ENCODE measurements at places on chromosomes 3 and 15.

- no peak for DNase-seq
Observed at GRCh38 chr15:80958818-80959495, 30.7 kb downstream of the MESD start.

DNA sequence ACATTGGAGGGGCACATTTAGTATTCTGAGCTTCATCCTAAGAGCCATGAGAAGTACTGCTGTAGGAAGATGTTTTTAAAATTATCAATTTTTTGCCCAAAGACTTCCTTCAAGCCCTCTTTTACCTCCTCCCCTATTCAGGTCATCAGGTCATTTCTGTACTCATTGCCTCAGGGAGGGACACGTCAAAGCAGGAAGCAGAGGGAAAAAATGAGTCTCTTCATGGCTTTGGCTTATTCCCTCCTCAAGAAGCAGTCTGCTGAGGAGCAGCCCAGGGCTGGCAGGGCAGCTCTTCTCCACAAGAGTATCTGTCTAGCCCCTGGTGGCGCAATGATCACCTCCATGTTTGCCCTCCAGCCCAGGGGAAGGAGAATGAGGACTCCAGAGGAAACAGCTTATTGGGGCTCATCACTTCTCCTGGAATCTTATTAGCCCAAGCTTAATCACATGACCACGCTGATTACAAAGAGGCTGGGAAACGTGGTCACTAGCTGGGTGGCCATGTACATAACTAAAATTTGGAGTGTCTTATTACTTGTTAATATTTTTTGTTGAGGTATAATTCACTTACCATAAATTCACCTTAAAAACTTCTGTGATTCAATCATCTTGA lies 44.2 kb upstream of the GATA2 start:
- no peak for DNase-seq

- no peak for DNase-seq
Observed at GRCh38 chr15:74320352-74321247, 46.8 kb downstream of the CYP11A1 start.

GRCh38 chr3:39433642-39434041 lies 27.1 kb downstream of the RPSA start:
- no peak for DNase-seq

DNA sequence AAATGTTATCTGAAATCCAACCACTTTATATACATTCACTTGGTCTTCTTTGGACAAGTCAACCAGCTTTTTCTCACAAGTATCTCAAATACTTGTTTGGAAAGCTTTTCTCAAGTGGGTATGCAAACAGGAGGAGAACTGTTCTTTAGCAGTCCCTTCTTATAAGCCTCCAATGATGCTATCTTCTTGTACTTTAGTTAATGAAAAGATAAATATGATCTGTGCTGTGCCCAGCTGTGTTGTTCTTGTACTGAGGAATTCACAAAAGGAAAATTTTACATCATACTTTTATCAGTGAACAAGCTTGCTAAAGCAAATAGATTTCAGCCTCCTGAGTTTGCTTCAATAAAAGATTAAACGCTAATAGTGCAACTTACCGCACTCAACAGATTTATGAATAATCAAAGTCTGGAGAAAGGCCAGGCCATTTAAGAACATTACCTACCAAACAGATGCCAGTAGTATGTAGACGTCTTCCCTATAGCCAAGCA lies 395.2 kb downstream of the MECOM start:
- no peak for DNase-seq

DNA sequence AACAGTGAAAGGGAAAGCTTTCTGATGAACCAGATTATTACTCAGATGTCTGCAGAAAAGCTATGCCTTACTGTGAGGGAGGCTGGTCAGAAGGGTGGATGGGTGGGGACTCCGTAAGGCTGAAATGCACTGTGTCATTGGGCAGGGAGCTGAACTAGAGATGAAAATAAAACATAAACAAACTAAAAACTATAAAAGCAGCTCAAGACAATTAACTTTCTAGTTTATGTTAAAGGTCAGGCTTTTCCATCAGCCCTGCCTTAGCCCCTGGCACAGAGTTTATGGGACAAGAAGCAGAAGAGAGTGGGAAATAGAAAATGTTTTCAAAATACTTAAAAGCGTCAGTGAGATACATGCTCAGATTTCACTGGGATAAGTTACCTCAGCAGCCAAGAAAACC lies 310.0 kb upstream of the UBE2E2 start:
- no peak for DNase-seq

DNA sequence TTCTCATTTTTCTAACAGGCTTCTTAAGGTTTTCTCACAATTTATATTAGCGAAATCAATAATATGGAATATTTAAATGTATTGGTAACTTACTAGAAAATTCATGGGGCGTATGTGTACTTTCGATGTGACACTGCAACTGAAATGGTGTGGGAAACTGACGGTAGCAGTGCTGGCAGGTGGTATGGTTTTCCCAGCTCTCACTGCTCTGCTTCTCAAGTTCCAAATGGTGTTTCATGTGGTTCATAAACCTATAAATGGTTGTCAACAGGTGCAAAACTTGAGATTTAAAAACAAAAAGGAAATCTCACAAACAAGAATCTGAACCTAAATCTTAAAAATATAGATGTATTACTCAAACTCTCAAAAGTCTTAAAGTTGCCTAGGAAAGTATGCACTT lies 54.7 kb downstream of the ZNF280D start:
- DNase-seq, result no peak

DNA sequence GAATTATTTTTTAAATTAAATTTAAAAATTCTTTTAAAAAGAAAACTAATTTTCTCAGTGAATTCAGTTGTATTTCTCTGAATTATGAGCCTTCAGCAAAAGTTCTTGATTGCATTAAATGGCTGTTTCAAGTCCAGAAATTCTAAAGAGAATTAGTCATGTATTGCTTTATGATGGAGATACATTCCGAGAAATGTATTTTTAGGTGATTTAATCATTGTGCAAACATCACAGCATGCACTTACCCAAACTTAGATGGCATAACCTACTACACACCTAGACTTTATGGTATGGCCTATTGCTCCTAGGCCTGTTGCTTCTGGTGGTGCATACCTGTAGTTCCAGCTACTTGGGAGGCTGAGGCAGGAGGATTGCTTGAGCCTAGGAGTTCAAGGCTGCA lies 44.3 kb upstream of the GCNT3 start:
- no peak for DNase-seq

GRCh38 chr3:58237941-58238681 lies 519 bp downstream of the ABHD6 start:
- DNase-seq, result peak; percentile 53

DNA sequence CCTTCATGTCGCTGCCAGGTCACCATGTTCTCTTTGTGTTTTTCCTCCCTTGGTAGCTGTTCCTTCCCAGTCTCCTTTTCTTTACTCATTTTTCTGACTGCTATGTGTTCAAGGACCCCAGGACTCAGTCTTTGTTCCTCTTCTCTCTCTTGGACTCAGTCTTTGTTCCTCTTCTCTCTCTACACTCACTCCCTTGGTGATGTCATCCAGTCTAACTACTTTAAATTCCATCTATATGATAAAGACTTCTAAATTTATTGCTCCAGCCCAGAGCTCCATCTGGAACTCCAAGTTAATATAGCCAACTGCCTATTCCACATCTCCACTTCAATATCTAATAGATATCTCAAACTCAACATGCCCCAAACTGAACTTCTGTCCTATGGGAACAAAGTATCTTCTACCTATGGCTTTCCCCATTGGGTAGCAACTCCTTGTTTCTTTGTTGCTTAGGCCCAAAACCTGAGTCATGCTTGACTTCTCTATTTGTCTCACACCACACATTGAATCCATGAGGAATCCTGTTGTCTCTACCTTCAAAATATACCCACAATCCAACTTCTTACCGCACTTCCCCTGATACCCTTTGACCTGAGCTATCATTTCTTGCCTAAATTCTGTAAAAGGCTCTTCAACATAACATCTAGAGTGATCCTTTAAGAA lies 4.9 kb upstream of the DYNC1LI1 start:
- no peak for DNase-seq

- no peak for DNase-seq
Observed at GRCh38 chr3:29503958-29504357, 223.1 kb downstream of the RBMS3 start.

DNA sequence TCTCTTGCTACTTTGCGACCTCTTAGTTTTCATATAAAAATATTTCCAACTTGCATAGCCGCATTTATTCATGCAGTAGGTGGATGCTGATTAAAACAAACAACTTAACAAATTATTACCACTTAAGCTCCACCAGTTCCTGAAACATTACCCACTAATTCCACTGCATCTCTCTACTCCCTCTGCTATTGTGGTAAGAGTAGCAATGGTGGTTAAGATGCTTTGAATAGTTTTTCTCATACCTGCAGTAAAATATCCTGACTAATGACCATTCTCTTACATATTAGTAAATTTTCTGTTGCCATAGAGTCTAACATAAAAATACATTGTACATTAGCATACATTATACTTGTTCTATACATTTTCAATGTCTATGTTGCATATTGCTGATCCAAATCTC lies 397.6 kb upstream of the PLSCR5 start:
- DNase-seq, result no peak

DNA sequence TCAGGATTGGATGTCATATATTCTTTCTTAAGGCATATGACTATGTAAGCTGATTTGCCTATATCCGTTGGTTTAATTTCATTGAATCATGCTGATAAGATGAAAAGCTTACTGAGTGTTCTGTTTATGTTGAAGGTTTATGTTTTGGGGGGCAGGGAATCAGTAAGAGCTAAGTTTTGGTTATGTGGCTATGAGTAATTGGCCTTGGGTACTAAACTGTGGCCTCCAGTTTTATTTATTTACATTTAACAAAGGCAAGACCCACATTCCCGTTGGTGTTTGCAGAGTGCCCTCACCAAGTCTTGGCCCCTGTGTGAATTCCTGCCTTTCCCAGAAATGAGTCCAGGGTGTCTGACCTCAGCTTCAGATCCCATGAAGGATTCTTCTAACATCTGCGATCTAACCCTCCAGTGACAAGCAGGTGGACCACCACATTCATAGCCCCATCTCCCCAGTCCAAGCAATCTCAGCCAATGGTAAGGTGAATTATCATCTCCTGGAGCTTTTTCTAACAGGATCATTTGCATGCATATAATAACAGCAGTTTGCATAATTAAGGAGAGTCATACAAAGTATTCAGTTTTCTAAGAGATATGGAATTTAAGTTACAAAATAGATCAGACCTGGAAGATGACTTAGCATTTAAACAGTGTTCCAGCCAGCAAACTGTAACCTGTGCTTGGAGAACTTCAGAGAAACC lies 27.4 kb downstream of the GLDN start:
- DNase-seq, result no peak

DNA sequence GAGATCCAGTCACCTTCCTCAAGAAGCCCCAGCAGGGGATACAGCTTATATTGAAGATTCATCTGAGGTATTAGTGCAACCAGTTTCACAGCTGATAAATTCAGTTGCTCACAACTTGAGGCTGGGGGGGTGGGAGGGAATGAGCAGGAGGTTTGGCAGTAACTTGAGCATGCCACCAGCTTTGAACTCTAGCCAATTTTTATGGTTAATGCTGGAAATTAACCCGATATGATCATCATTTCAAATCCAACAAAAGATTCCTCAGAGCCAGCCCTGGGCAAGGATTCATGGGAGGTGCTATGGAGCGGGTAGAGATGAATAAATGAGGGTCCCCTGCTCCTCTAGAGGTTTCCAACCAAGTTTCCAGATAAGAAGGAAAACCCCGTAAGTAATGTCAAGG lies 73.1 kb upstream of the HES1 start:
- DNase-seq, result no peak

DNA sequence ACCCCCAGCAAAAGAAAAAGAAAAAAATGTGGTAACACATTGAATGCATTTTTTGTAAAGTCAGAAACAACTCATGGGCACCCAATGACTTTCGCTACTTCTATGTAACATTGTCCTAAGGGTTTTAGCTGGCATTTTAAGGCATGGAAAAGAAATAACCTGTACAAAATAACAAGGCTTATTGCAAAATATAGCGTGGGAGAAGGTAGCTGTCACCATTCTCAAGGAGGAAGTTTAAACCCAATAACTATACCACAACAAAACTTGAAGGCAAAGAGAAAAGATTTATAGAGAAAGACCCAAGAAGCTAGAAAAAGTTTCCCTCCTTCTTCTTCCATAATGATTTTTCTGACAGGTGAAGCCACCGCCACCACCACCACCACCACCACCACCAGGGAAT lies 55.7 kb upstream of the ACP3 start:
- no peak for DNase-seq

DNA sequence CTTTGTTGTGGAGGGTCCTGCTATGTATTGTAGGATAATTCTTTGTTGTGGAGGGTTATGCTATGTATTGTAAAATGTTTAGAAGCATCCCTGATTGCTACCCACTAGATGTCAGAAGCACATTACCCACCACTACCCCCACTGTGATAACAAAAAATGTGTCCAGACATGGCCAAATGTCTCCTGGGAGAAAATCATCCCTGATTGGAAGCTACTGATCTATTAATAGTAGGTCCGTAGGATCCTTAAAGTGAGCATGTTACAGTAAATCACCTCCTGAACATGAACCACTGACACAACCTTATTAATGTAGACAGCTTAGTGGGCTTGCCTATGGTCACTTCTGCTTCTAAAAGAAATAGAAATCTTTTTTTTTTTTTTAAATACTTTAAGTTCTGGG lies 884.6 kb downstream of the AGBL1 start:
- no peak for DNase-seq

DNA sequence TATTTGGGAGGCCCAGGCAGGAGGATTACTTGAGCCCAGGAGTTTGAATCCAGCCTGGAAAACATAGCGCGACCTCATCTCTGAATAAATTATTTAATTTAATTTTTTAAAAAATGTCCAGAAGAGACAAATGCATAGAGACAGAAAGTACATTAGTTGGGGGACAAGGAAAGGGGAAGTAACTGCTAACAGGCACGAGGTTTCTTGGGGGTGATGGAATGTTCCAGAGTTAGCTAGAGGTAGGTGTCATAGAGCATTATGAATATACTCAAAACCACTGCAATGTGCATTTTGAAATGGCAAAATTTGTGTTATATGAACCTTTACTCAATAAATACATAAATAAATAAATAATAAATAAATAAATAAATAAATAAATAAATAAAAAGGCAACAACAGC lies 31.7 kb upstream of the CYP11A1 start:
- no peak for DNase-seq

- no peak for DNase-seq
Observed at GRCh38 chr3:71997066-71997653, 212.2 kb upstream of the PROK2 start.

- no peak for DNase-seq
Observed at GRCh38 chr3:126130081-126130855, 46.3 kb upstream of the SLC41A3 start.

DNA sequence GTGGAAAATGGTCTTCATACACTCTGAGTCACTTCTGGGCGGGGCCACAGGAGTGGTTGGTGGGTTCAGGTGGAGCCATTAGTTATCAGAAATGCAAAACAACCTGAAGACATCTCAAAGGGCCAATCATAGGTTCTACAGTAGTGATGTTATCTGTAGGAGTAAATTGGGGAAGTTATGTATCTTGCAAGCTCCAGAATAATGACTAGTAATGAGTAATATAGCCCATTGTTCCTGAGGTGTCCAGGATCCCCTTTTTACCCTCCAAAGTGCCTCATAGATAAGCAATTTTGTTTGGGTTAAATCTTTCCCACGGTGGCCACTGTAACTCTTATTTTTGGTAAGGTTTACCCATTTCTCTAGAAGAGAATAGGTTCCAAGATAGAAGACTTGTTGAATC lies 91.7 kb downstream of the PIK3R4 start:
- no peak for DNase-seq

GRCh38 chr3:193865896-193866480 lies 270.0 kb upstream of the HES1 start:
- no peak for DNase-seq

Data from stimulated activated naive CD4-positive, alpha-beta T cell (primary cell).